ENCODE measurements at places on chromosomes 3 and 15.

GRCh38 chr3:118973050-118973449 lies 61.6 kb downstream of the IGSF11 start:
- no peak for DNase-seq

DNA sequence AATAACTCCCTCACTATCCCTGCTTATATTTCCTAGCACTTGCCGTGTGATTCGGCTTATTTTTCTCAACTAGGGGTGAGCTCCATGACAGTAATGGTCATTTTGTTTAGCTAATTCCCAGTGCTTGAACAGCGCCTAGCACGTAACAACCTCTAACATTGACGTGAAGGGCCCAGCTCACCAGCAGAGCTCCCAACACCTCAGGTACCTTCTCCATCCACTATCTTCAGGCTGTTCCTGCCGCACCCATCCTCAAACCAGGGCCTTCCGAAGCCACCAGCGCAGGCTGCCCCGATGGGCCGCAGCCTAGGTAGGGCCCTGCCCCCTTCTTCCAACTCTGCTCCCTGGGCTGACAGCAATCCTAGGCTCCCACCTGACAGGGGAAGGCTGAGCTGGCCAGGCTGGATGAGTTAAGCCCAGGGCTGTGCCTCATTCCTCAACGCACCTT lies 751 bp upstream of the RPS17 start:
- no peak for DNase-seq

GRCh38 chr3:190593075-190593474 lies 79.2 kb downstream of the IL1RAP start:
- no peak for DNase-seq

- DNase-seq, result no peak
These were observed 39.0 kb upstream of the MYO5C start for GRCh38 chr15:52334491-52335160.

DNA sequence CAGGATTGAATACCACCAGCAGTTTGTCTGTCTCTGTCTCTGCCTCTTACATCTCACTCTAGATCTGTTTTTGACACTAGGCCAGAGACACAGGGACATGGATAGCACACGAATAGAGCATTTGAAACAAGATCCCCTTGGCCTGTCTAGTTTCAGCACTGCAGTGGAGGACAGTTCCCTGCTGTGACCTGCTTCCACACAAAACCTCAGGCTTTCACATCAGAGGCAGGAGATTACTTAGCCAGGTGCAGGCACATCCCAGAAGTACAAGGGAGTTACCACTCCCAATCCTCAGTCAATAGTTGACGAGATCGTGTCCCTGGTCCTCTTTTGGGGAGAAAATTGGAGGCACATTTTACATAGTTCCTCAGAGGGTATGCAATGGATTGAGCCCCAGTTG lies 34.0 kb upstream of the CCK start:
- DNase-seq, result peak; percentile 55

Measured in HAP-1 (cell line).